Adrenal gland (tissue), 19 donors: ENCODE measurements at places on chromosomes 4 and X. TPM values are rescaled to one million over a fixed set of nuclear protein-coding genes. Genes with fewer than 3 reads are reported as not detected.

- no peak for DNase-seq
These were observed 17.8 kb downstream of the ZCCHC4 start for GRCh38 chr4:25330335-25330734.

GRCh38 chr4:83113429-83113786, 1.1 kb downstream of the PLAC8 start:
- DNase-seq: no peak

DNA sequence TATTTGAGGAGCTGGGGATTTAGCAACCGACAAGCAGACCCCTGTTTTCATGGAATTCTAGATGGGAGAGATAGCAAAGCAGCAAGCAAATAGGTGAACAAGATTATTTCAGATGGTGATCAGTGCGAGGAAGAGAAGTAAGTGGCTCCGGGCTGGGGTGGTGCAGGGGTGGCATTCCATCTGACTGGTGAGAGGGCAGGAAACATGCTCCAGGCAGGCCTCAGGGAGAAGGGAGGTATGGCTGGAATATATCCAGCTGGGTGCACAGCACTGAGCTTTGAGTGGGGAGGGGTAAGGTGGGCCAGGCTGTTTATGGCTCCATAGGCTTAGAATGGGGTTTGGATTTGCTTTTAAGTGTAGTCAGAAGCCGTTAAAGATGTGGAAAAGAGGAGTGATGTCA, 21.2 kb downstream of the PTTG2 start:
- no peak for DNase-seq

GRCh38 chr4:99024481-99025275, 29.2 kb downstream of the METAP1 start:
- no peak for DNase-seq

Gene ZNF711
- total RNA-seq: 19.2 TPM

Gene MAOB
- 86.5 TPM for total RNA-seq
